ENCODE measurements at places on chromosomes 6 and 20.

DNA sequence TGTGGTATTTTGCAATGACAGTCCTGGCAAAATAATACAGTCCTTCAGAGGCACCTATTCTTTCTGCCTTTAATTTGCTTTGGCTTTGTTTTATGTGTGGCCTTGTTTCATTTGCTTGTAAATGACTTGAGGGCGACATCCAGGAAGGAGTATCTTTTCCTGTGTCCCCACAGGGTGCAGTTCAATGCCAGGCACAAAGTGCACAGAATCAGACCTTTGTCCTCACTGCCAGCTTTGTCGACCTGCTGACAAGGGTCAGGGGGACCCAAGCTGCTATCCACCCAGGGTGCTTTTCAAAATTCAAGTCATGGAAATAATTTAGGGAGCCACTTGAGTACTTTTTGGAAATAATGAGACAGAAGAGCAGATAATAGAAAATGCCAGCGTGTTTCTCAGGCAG is 37.0 kb upstream of the CDKN1A start:
- DNase-seq, result no peak

- DNase-seq, result peak; percentile 32
Observed at GRCh38 chr6:82712826-82713225, 349.2 kb downstream of the TPBG start.

DNA sequence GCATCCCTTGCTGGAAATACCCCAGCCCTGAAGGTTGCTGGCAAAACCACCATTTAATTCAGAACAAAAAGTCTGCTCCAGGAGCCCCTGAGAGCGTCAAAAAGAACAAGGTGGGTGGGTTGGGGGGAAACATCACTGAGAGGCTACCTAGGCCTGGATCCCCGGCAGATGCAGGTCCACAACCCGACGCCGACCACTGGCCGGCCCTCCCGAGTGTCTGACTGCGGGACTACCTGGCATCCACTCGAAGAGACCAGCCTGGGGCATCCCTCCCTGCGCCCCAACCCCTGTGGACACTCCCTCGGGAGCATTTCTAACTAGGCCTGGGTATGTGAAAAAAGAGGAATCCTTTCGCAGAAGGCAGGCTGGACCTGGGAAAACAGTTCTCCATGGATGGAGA is 47.2 kb downstream of the FAM209B start:
- no peak for DNase-seq

DNA sequence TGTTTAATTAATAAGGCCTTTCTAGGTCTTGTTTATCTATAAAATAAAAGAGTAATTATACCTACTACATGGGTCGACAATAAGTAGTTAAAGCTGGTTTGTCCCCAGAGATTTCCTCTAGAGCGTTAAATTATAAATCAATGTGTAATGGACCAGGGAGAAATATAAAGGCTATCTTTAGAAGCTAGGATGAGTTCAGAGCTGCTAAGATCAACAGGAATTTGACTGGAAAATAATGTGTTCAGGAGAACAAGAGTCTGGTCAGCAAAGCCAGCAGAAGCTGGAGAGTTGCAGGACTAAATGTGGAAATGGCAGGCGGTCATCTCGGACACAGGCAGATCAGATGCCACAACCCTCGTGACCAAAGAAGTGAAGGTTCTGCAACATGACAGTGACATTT is 428.8 kb downstream of the EPM2A start:
- no peak for DNase-seq

GRCh38 chr6:100320686-100321085 is 144.0 kb downstream of the SIM1 start:
- DNase-seq, result no peak

GRCh38 chr6:1390133-1390945 is 963 bp downstream of the FOXF2 start:
- DNase-seq, result peak; percentile 47

GRCh38 chr20:40470445-40471260 is 218.4 kb downstream of the MAFB start:
- DNase-seq, result no peak

DNA sequence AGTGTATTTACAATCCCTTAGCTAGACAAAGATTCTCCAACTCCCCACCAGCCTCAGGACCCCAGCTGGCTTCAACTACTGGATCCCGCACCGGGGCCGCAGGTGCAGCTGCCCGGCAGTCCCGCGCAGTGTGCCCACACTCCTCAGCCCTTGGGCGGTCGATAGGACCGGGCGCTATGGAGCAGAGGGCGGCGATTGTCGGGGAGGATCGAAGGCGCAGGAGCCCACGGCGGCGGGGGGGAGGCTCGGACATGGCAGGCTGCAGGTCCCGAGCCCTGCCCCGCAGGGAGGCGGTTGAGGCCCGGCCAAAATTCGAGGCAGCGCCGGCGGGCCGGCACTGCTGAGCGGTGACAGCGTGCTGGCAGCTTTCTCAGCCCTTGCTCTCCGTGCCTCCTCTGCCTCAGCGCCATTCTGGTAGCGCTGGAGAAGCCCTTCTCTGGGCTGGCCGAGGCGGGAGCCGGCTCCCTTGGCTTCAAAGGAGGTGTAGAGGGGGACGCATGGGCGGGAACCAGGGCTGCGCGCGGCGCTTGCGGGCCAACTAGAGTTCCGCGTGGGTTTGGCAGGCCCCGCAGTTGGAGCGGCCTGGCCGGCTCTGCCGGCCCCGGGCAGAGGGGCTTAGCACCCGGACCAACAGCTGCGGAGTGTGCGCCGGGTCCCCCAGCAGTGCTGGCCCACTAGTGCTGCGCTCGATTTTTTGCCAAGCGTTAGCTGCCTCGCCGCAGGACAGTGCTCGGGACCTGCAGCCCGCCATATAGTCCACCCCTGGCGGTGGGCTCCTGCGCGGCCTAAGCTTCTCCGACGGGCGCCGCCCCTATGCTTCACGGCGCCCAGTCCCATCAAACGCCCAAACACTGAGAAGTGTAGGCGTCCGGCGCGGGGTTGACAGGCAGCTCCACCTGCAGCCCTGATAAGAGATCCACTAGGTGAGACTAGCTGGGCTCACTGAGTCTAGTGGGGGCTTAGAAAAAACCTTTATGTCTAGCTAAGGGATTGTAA is 32.4 kb upstream of the KIF13A start:
- DNase-seq, result no peak

DNA sequence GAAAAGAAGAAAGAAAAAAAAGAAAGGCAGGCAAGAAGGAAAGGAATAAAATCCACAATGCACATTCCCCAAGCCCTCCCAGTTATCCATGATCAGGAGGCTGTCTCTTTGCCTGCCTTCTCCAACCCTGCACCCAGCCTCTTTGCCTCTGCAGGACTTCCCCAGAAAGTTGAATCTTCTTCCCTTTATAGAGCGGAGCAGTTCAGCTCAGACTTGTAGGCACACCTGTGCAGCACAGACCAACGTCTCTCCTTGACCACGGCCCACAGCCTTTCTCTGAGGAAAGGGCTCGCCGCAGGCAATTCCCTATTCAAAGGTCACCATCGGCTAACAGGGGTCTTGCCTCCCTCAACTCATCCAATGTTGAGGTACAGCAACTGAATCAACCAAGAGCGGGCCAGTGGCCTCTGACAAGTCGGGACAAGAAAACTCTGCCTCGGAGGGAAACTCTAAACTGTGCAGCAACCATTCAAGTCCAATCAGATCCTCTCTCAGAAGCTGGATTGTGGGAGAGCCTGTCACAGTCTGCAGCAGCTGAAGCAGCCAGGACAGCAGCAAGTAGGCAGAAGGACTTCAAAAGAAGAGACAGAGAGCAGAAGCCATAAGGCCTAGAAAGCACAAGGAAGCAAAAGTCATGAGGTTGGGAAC is 529.2 kb upstream of the JARID2 start:
- no peak for DNase-seq

DNA sequence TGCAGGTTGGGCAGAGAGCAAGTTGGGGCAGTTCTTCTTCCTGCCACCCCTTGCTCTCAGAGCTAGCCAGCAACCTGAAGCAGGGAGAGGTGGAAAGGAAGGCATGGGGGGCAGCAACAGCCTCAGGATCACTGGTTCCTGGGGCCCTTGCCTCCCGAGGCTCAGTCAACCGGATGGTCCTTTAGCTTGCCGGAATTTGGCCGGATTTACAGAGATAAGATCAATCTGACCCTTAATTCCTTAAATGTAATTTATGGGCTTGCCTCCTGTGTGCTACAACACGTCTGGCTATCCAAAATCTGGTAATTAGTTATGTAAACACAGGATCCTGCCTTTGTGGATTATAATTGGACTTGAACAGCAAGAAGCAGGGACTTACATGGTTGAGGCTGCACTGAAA is 19.5 kb upstream of the TCP11 start:
- no peak for DNase-seq

- no peak for DNase-seq
Observed at GRCh38 chr6:34338811-34339210, 53.7 kb downstream of the NUDT3 start.

DNA sequence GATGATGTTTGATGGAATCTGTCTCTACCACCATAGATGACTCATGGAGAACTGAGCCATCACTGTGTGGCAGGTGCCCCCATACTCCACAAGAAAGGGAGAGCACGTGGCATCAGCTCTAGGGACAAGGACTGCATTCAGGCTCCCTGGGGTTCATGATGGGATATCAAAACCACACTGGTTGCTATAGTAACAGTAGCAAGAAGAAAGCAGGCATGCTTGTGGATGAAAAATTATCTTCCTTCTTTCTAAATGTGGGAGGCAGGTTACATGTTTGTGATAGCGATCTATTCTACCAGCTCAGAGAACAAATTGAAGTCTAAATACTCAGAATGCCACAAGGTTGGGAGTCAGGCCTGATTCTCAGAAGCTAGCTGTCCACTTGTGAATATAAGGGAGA is 224.2 kb downstream of the ARHGAP18 start:
- DNase-seq, result no peak

- DNase-seq, result no peak
Observed at GRCh38 chr6:4114123-4114522, 21.3 kb downstream of the ECI2 start.

- DNase-seq, result no peak
Observed at GRCh38 chr6:19715167-19715551, 122.0 kb upstream of the ID4 start.

DNA sequence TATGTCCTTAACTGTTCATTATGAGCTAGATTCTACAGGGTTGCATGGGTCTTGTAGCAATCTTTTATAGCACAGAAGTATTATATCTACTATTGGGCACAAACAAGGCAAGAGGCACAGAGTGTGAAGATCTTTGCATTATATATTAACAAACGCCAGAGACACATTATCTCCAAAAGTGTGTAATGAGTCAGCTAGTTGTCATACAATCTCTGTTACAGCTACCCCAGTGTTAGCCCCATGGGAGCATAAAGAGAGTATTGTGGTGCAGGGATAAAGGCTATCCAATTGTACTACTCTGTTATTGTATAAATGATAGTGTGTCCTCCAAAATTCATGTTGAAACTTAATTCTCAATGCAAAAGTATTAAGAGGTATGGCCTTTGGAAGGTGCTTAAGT is 148.4 kb upstream of the RIMS1 start:
- DNase-seq, result no peak

DNA sequence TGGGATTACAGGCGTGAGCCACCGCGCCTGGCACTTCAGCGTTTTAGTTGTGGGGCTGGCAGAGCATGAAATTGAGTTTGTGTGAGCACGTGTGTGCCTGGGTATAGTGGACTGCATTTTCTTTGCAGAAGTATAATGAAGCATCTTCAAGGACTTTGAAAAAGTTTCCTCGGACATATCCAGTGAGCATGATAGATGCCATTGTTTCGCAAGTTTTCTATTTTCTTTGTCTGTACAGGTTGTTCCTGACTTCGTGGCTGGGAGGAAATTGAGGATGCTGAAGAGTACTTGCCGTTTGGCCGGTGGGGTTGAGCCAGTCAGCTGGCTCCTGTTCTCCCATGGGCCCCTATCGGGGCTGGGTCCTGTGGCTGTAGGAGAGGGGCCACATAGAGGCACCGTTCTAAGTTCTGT is 55.9 kb downstream of the RREB1 start:
- no peak for DNase-seq

- no peak for DNase-seq
Observed at GRCh38 chr6:152941746-152942145, 41.1 kb downstream of the FBXO5 start.

- DNase-seq, result no peak
Observed at GRCh38 chr6:105900125-105900937, 185.8 kb upstream of the PRDM1 start.

GRCh38 chr6:139996253-139996834 is 621.9 kb upstream of the CITED2 start:
- peak; percentile 42 for DNase-seq

- no peak for DNase-seq
Observed at GRCh38 chr20:53964067-53964466, 106.3 kb downstream of the BCAS1 start.

DNA sequence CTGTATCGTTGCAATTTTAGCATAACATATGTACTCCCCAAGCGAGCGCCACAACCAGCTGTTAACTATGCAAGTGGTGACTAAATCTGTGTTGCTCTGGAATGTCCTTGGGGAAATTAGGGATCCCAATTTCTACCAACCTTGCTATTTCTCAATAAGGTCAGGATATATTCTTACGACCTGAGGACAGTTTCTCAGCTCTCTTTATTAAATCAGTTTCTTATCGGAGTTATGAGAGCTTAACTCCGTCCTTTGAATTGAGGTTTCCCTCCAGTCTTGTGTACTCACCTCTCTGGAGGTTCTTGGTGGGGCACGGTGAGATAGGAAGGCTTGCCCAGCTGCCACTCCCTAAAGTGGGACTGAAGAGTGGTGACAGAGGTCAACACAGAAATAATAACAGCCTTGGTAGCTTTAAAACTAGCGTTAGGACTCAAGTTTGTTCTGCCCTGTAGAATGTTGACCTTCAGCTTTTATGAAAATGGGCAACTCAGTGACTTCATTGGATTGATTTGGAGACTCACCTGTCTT is 694 bp downstream of the MRPS18B start:
- DNase-seq, result no peak

DNA sequence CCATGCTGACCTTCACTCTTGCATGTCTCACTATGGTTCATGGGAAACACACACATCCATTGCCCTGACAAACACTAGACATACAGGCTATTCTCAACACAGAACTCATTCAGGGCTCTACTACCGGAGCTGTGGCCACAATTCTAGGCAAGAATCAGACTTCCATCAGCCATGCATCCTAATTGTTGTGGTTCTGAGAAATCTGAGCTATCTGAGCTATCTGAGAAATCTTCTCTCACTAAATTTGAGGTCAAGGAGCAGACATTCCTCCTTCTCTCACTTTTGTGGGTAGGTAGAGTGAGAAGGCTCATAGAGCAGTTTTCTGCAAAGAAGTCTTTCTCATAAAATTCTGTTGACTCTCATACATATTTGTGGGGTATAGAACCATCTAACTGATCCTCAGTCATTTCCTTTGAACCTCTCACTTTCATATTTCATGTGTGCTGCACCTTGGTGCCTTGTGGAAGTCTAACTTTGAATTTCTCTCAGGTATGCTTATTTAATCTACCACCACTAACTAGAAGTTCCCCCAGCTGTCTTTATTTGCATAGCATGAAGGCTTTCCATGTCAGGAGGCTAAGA is 43.6 kb downstream of the ADGRF1 start:
- no peak for DNase-seq

GRCh38 chr6:141587482-141588266 is 545.1 kb upstream of the GJE1 start:
- DNase-seq, result no peak

DNA sequence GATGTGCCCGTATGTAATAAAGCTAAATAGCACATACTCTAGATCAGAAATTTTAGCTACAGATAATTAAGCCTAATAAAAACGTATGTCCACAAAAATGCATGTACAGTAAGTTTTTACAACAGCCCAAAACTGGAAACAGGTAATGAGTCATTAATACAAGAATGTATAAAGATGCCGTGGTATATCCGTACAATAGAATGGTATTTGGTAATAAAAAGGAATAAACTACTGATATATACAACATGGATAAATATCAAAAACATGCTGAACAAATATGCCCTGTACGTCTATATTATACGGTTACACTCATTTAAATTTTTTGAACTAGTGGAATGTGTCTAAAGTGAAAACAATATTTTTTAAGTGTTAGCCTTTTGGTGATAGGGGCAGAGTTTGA is 128.2 kb upstream of the ADGRB3 start:
- DNase-seq, result no peak
